ENCODE measurements at places on chromosomes 11 and 22.
A peak's percentile ranks its signal among the peaks of the same experiment; 100 is the strongest.

- DNase-seq = peak; percentile 73
Observed at GRCh38 chr22:30705710-30706651, 11.3 kb downstream of the OSBP2 start.

- DNase-seq = no peak
Observed at GRCh38 chr11:10695833-10696232, 2.3 kb upstream of the IRAG1 start.

GRCh38 chr11:20089796-20090653 is 70.2 kb downstream of the DBX1 start:
- DNase-seq = no peak

- DNase-seq = no peak
Observed at GRCh38 chr11:134975866-134976376, 563.9 kb upstream of the B3GAT1 start.

GRCh38 chr11:131954146-131954545 is 583.7 kb downstream of the NTM start:
- no peak for DNase-seq

- DNase-seq = peak; percentile 84
Observed at GRCh38 chr11:208181-208916, 841 bp downstream of the RIC8A start.

DNA sequence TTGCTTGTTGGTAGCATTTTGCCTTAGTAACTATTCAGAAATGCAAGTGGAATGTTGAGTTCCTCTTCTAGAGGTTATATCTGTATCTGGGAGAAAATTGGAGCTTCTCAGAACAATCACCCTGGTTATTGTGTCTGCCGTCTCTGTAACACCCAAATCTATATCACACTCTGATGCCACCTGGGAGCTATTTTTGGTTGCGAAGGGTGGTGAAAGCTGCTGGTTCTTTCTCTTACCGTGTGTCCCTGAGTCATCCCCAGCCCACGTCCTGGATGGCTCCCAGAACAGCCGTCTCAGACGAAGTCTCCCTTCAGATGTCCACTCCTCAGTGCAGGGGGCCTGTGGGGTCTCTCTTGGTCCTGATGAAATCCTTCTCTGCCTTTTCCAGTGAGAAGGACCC is 83.5 kb downstream of the C22orf31 start:
- DNase-seq = no peak

DNA sequence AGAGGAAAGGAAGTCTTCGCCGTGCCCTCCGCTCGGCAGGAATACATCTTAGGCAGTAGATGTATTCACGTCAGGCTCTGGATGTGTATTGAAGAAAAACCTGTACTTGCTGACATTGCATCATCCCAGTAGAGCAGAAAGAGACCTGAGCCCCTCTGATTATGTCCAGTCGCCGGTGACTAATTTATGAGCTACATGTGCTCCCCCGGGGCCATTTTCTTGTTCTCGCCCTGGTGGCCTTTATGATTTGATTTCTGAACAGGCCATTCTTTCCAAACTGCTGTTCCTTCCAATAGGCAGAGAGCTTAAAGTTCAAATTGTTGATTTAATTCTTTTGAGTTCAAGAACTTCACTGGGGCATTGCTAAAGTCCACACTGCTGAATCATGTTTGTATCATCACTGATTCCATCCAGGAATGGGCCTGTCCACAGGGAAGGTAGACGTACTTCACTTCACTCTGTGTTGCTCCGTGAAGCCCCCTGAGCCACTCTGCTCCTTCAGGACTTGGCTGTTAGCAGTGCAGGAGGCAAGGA is 137.3 kb upstream of the RASSF10 start:
- DNase-seq = no peak

DNA sequence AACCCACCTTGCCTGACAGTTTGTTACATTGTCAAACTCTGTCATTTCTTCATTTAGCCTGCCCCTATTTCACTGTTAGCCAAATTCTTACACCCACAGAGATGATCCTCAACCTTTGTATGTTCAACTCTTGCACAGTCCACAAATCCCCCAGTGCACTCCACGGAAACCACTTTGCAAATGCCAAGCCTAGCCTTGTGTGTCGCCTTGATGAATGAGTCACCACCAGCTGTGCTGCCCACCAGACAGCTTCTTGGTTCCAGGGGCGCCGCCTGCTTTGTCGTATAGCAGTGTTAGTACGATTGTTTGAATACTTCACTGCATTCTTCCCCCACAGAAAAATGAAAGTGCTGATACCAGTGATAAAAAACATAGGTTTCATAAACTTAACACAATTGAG is 686.3 kb downstream of the NTM start:
- DNase-seq = no peak

GRCh38 chr22:44682556-44683168 is 19.3 kb upstream of the PRR5 start:
- no peak for DNase-seq

DNA sequence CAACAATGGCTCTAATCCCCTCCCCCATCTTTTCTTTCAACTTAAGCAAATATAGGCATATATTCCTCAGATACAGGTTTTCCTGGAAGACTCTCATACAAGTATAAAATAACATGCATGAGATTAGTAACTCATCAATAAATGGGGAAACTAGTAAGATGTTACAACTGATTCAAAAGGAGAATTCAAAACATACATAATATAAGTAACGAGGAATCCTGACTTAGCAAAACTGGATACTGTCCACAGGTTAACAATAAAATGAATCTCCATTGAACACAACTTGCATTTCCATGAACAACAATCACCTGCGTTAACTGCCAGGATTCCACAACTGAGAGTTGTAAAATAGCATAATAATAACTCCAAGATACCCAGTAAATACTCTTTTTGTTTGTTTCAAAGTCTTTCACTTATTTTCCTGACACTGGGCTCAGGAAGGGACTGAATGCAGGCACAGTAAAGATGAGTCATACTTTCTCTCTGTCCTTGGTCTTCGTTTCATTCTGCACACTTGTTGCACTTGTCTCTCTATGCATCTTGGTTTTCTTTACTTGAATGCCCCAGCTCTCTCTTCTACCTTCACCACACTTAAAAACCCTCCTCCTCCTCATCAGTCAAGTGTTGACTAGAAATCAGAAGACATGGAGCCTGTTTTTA is 8.1 kb downstream of the APIP start:
- DNase-seq = no peak

- DNase-seq = no peak
Observed at GRCh38 chr11:6794639-6795038, 4.8 kb downstream of the OR6A2 start.

- DNase-seq = no peak
Observed at GRCh38 chr11:106369224-106369623, 291.8 kb downstream of the AASDHPPT start.

DNA sequence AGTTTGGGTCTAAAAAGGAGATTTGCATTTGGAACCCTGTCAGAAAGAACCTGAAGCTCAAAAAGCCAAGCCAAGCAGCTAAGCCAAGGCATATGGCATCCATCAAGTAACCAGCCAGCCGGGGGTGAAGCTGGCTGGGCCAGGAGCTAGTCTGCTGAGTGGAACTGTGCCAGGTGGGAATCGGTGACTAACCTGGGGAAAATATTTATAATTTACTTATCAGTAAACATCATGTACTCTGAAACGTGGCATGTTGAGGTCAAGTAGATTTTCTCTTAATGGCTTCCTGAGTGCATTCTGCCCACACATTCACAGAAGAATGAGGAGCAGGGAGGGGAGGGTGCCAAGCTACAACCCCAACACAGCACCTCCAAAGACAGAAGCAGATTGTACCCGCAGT is 70.5 kb upstream of the SESN3 start:
- peak; percentile 66 for DNase-seq

- no peak for DNase-seq
Observed at GRCh38 chr22:47396105-47396504, 633.7 kb downstream of the TBC1D22A start.

GRCh38 chr11:60996381-60997138 is 25.1 kb downstream of the CD6 start:
- DNase-seq = no peak

- DNase-seq = no peak
Observed at GRCh38 chr11:87325490-87325872, 287.7 kb downstream of the TMEM135 start.

GRCh38 chr11:96169250-96169649 is 173.7 kb downstream of the MAML2 start:
- DNase-seq = no peak

- no peak for DNase-seq
Observed at GRCh38 chr22:30860176-30861105, 108.1 kb downstream of the MORC2 start.

DNA sequence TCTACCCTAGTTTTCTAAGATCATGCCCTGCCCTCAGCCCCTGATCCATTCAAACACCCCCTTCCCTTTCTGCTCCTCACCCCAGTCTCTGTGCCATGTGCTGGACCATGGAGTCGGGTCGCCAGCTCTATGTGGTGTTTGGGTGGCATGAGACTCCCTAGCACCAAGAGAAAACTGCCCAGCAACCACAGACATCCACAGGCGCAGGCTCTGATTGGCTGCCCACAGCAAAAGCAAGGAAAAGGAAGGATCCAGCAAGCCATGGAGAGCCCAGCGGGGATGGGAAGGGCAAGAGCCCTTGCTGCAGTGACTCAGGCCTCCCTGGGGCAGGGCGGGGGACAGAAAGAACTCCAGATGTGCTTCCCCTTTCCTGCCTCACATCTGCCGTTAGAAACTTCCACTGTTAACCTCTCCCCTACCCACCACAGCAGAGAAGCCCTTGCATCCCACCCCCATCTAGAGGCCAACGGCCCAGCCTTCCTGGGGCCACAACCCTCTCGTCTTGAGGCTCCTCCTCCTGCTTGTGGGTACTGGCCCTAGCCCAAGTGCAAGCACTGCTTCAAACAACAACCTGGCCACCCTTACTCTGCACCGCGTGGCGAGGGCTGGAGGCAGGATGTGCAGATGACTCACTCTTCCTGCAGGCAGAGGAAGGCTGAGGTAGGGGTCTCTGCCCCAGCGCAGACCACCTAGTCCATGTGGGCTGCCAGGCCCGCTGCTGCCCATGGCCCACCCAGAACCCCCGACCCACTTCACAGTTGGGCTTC is 9.7 kb upstream of the AHNAK start:
- peak; percentile 44 for DNase-seq

- no peak for DNase-seq
Observed at GRCh38 chr22:30856741-30857502, 111.7 kb downstream of the MORC2 start.

- DNase-seq = no peak
Observed at GRCh38 chr11:59614277-59615119, 1.1 kb downstream of the OSBP start.

- DNase-seq = no peak
Observed at GRCh38 chr11:32414925-32415324, 20.4 kb downstream of the WT1 start.

GRCh38 chr11:102476812-102477211 is 24.2 kb upstream of the TMEM123 start:
- DNase-seq = no peak

GRCh38 chr11:79090191-79090705 is 350.6 kb downstream of the TENM4 start:
- DNase-seq = no peak

GRCh38 chr11:78902771-78903507 is 328.3 kb upstream of the NARS2 start:
- DNase-seq = no peak

- no peak for DNase-seq
Observed at GRCh38 chr11:106961518-106961917, 56.8 kb downstream of the GUCY1A2 start.

GRCh38 chr22:47310601-47311000 is 548.2 kb downstream of the TBC1D22A start:
- no peak for DNase-seq

GRCh38 chr11:13278609-13279486 is 1.3 kb downstream of the BMAL1 start:
- peak; percentile 11 for DNase-seq
